Activated CD4-positive, alpha-beta T cell treated with anti-CD3 and anti-CD28 coated beads, Interleukin-2, amount 50 U/mL, for 16 hours (primary cell): ENCODE measurements at places on chromosomes 5 and 9.

GRCh38 chr9:28899267-28899666 is 1326.0 kb upstream of the C9orf72 start:
- DNase-seq, result no peak

DNA sequence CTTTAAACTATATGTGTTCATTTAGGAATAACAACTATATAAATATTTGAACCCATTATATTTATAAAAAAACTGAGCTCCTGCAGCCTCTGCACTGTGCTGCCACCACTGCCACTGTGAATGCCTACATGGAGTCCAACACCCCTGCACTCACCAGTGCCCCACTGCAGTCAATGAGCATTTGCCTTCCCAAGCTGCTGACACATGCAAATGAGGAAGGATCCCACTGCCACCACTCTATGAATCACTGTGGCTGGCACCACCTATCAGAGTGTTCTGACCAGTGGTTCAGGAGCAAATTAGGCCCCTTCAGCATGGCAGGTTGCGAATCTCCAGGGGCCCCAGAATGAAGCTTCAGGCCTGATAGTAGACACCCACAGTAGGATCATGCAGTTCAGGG is 9.1 kb downstream of the IFNA5 start:
- no peak for DNase-seq

GRCh38 chr5:162068412-162068811 is 839 bp downstream of the GABRG2 start:
- no peak for DNase-seq

GRCh38 chr9:137611623-137612609 is 6.4 kb downstream of the ARRDC1 start:
- peak; percentile 29 for DNase-seq

DNA sequence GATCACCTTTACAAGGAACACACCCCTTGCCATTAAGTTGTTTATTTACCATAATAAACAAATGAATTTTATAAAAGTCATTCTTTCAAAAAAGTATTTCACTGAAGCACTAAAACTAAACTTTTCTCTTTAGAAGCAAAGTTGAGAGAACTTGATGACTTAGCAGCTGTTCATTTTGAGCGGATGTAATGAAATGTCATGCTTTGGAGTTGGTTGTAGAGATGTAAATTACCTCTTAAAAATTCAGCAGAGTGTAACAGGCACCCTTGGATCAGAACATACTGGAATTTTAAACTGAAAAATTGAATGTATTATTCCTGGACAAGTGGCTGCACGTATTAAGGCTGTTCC is 617.2 kb downstream of the PDE4D start:
- DNase-seq, result no peak

GRCh38 chr5:83718936-83719495 is 1.6 kb downstream of the HAPLN1 start:
- DNase-seq, result no peak

DNA sequence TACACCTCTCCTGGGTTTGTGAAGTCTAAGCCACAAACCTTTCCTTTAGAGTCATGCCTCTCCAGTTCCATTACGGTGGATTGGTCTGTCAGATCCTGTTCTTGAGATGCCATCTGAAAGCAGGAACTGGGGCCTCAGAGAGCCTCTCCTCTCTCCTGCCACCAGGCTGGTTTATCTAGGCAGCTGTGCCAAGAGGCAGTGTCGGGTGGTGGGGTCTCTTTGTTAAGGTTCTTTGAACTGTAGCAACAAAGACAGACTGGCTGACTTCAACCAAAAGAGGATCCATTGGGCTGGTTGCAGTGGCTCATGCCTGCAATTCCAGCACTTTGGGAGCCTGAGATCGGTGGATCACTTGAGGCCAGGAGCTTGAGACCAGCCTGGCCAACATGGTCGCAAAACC is 66.0 kb upstream of the ANGPTL2 start:
- no peak for DNase-seq

- peak; percentile 58 for DNase-seq
These were observed 851 bp upstream of the ZDHHC12 start for GRCh38 chr9:128724744-128725211.

DNA sequence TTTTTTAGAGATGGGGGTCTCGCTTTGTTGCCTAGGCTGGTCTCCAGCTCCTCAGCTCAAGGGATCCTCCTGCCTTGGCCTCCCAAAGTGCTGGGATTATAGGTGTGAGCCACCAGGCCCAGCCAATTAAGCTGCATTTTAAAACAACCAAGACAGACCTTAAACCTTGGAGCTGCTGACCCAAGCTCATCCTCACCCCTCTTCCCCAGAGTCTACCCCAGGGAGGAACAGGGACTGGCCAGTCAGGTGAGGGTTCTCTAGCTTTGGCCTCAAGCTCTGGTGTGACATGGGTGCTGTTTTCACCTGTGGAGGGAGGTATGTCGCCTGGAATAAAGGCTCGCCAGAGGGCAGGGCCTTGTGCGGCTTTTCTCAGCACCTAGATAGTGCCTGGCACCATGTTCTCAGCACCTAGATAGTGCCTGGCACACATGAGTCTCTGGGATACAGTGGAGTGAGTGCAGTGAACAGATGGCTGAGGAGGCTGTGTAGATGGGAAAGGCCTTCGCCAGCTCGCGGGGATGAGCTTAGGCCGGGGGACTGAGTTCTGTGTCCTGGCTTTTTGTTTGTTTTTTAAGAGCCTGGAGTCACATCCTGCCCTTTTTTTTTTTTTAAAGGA is 7.4 kb downstream of the CDK9 start:
- DNase-seq, result no peak

DNA sequence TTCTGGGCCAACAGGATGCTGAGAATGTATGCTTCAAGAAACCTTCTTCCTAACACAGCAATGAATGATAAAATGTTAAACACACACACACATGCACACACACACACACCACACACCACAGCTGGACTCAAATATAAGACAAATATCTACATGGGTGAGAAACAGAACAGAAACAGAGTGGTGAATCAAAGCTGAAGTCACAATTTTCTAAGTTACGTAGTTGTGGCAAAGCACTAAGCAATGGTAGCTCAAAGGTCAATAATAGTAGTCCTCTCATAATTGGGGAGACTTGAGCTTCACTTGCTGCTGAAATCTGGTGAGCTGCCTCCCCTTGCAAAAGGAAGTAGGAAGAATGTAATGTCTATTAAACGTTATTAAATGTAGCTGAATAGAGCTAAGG is 33.7 kb upstream of the ITGA1 start:
- no peak for DNase-seq

DNA sequence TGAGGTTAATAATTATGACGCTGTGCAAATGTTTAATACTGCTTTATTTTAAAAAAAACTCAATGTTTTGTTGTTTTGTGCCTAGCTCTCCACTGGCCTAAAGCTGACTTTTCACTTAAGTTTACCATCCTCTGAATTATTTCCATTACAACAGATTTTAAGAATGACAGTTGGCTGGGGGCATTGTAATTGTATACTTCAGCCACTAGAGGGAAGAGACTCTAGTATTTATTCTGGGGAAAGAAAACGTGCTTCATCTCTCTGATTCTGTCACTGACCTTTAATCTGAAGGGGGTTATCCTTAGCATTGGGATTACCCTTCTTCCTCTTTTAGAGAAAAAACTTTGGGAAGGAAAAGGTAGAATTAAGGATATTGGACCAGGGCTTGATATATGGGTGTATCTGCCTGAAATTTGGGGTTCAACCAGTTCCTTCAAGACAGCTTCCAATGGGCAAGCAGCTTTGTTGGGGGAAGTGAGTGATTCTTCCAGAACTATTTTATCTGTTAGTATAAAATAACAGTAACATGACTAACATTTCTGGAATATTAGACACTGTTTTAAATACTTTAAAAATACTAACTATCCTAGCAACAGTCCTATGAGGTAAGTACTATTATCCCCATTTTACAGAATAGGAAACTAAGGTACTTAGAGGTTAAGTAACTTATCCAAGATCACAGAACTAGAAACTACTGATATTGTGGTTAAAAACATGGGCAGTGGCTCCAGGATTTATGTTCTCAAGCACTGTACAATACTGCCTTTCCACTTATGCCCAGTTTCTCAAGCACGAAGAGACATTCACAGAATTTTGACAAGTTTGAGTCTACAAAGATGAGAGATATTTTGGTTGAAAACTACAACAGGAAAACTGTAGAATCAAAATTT is 208.4 kb downstream of the CD180 start:
- peak; percentile 45 for DNase-seq

DNA sequence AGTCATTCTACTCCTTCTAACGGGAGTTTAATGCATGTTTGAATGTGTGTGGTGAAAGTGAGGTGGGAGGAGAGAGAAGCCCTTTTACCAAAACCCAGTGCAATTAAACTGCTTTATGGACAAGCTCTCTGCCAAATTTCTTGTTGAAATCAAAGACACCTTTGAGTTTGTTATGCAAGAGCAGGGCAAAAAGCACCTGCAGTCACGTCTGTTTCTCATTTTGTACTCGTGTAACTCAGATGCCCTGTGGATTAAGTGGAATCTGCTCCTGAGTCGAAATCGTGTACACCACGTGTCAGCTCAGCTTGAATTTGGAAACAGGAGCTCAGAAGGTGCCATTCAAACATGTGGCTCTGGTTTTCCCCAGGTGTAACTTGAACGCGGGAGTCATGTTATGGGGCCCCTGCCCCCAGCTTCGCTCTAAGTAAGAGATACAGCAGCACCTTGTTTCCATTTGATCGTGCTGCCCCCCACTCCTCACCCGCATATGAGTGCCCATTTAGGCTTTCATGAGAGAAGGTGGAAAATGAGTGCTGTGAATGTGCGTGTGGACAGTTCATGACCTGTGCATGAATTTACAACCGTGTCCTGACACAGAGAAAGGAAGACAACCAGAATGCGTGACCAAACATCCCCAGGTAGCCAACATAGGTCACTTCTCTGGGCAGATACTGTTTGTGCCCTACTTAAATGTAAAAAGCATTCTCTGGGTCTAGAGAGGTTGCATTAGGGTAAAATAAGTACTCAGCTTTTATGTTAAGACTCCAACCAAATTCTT is 347.0 kb upstream of the SLC30A5 start:
- DNase-seq, result no peak

DNA sequence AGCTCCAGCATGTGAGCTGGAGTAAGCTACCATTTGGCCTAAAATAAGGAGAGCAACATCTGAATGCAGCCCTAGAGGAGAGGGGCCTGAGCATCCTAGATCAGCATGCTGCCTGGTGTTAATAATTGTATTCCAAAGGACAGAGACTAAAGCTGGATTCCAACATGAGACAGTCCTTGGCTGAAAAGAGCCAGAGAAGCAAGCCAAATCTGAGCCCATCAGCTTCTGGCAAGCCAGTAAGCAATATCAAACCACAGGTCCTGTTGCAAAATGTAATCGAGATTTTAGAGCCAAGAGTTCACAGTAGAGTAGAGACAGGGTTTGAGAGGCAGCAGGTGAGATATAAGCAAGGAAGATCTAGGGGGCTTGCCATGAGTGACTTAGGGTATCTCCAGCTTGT is 42.3 kb upstream of the DMAC1 start:
- no peak for DNase-seq

- no peak for DNase-seq
These were observed 8.1 kb downstream of the PRDM12 start for GRCh38 chr9:130672466-130672865.

DNA sequence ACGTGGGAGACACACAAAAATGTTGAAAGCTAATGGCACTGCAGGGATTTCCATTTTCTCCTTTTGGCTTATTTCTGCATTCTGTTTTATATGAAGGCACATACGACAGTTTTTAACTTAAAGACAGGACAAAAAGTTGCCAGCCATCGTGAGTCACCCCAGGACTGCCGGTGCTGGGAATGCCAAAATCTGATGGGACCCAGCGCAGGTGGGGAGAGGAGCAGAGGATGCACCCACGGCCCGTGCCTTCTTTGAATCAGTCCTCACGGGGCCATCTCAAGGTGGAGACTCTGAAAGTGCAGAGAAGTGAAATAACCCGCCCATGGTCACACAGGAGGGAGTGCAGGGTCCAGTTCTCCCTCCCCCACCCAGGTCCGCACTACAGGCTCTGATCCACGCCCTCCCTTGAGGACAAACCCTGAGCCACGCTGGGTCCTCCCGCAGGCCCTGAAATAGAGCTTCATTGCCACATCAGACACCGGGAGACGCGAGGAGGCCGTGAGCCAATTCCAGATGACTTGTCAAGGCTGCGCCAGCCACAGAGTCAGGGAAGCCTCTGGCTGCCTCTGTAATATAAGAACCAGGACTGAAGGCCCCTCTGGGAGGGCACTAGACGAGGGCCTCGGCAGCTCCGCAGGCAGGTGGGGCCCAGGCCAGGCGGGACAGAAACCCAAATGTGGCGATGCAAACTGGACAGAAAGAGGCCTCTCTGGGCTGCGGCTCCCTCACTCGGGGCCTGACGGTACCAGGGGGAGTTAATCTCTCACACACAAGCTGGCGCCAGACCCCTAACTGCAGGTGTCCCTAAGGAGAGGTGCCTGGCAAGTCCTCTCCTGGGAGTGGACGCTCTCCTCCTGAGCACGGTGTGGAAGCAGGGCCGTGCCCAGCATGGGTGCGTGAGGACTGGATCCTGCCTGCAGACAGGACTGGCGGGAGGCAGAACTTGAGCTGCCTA is 22.9 kb downstream of the ADAMTS2 start:
- DNase-seq, result no peak

DNA sequence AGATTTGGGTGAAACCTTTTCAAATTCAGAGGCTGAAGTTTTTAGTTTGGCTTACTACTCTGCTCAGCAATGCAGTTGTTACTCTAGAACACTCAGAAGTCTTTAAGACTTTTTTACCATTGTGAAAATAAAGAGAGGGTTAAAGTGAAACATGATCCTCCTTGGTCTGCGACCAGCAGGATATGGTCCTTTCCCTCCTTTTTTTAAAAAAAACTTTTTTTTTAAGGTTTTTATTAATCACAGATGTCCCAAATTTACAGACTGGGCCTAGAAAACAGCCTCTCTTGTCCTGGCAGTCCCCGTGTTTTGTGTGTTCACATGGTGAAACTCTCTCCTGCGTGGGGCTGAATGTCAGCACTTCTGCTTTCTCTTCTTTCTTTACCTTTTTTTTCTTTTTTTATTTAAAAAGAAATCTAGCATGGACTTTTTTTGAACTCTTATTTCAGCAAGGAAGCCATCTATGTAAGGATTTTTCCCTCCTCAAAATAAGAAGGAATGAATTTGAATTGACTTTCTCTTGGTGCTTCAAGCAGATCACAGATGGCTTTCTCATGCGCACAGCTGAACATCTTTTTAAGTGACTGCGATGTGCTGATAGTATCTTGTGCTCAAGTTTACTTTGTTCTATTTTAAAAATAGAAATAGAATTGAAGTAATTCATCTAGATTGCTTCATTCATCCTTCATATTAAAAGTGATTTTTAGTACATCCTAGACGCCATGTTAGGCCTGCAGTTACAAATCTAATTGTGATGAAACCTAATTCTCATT is 128.7 kb upstream of the OTULINL start:
- no peak for DNase-seq

DNA sequence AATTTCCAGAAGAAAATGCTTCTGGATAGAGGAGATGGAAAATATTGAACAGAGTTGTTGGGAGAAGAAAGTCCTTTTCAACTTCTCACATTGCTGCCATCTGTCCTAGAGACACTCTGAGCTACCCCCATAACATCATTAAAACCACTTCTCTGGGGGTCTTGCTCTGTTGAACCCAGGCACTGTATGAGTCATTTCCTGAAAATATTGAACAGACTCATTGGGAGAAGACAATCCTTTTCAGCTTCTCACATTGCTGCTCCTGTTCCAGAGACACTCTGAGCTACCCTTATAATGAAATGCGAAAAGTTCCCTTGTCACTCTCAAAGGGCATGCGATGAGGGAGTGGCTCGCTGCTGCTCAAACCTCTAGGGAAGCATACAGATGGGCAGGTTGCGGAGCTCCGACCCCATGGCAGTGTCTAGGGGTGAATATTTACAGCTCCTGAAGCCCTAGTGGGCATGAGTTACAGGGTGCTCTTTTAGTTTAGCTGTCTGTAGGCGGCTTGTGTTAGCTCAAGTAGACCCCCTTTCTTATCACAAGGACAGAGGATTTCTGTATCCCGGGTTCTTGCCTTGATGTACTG is 90.7 kb downstream of the CDKN2A start:
- DNase-seq, result no peak
